ENCODE measurements at places on chromosomes 2 and 18.

- DNase-seq = peak; percentile 80
Observed at GRCh38 chr2:150472511-150472899, 15.0 kb downstream of the RND3 start.

- DNase-seq = no peak
Observed at GRCh38 chr2:219434468-219434717, 250 bp upstream of the SPEG start.

GRCh38 chr2:135494917-135495316 is 36.1 kb downstream of the ZRANB3 start:
- peak; percentile 27 for DNase-seq

- peak; percentile 87 for DNase-seq
Observed at GRCh38 chr18:74551936-74552555, 17.7 kb downstream of the CNDP1 start.

- DNase-seq = no peak
Observed at GRCh38 chr2:9094117-9094516, 90.6 kb upstream of the MBOAT2 start.

DNA sequence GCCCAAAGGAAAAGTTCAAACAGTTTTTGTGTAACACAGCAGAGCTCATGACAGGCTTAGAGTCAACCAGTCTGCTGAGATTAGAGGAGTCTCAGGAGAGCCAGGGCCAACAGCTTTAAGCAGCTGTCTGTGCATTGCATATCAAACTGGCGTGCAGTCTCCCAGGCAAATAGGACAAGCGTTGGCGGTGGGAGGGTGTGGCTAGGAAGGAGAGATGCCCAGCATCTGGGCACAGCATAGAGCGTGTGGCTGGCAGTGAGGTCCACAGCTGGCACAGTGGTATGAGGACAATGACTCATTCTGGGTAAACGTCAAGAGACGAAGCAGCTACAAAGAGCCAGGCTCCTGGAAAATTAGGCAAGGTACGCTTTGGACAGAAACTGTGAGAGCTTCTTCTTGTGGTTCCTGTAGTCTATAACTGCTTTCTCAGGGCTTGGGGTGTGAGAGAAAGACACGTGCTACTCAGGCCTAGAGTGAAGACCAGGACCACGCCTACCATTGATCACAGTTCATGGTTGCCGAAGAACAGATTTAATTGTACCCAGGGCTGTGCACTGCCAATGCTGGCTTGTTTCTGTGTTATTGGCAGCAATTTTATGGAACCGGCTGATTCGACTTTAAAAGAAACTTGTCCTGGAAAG is 14.8 kb downstream of the ZAP70 start:
- peak; percentile 20 for DNase-seq

- no peak for DNase-seq
Observed at GRCh38 chr2:45833301-45833967, 182.0 kb downstream of the PRKCE start.

DNA sequence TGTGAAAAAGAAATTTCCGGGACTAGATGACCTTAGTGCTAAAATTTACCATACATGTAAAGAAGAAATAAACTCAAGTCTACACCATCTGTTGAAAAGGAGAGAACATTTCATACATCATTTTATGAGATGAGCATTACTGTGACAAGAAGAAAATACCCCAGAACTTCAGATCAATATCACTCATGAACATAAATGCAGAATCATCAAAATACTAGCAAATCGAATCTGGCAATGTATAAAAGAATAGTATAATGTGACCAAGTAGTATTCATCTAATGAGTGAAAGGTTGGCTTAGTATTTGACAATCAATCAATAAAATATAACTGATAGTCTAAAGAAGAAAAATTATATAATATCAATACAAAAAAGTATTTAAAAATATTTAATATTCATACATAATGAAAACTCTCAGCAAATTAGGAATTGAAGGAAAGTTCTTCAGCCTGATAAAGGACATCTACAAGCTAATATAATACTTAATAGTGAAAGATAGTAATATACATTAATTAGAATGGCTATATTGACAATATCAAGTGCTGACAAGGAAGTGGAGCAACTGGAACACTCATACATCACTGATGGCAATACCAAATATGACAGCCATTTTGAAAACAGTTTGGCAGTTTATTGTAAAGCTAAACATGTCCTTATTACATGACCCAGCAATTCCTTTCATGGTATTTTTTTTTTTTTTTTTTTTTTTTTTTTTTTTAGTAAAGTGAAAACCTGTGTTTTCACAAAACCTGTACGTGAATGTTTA is 231.4 kb upstream of the ZEB2 start:
- DNase-seq = no peak
